Pulmonary artery endothelial cell (primary cell): ENCODE measurements at places on chromosomes 3 and 15.

DNA sequence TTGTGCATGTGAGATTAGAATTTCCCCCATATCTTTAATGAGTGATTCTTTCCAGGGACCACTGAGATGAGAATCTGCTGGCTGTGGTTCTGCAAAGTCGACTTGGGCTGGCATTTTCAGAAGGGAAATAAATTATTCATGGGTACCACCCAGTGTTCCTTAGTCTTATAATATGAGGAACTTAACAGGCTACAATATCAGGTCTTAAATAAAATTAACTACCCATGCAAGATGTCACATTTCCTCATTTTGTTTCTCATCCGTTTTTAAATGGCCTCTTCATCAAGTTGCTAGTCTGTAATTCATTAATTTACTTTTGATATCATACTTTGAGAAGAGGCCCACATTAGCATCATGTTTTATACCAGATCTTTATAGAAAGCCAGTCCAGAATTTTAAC, 58.3 kb upstream of the SKOR1 start:
- DNase-seq: no peak

DNA sequence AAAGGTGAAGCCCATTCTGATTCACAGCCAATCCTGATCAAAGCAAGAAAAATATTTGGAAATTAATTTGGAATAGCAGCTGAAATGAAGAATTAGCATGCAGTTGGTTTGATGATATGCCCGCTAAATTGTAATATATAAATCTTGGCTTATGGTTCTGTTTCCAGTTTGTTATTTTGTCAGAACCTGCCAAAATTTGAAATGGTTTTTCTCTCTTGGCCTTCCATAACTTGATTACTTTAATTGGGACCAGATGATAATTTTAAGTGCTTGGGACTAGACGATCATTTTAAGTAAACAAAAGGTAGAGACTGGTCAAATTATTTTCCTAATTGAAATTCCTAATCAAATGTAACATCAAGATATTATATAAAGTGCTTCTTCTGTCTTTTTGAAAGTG, 842.4 kb downstream of the TBL1XR1 start:
- no peak for DNase-seq

GRCh38 chr3:68123231-68123630, 468.8 kb upstream of the SUCLG2 start:
- no peak for DNase-seq

DNA sequence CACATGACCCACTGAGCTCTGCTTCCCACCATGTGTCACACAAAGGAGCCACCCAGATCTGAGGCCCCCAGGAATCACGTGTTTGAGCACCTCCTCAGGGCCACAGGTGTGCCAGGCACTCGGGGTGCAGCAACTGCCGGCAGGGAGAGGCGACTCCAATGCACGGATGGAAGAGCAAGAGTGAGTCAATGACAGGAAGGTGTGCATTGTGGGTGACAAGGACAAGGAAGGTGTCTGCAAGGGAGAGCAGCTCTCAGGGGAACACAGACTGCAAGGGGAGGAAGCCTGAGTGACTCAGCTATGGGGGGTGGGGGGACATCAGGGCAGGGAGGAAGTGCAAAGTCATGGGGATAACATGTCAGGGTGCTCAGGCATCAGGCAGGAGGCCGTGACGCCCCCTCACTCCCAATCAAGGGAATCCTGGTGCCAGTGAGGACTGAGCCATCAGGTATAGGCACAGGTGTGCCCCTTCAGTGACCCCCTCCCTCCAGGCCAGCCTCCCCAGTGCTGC, 67.4 kb downstream of the NUP210 start:
- DNase-seq: no peak

- no peak for DNase-seq
Measured at GRCh38 chr15:59116141-59116540, 11.2 kb downstream of the CCNB2 start.

DNA sequence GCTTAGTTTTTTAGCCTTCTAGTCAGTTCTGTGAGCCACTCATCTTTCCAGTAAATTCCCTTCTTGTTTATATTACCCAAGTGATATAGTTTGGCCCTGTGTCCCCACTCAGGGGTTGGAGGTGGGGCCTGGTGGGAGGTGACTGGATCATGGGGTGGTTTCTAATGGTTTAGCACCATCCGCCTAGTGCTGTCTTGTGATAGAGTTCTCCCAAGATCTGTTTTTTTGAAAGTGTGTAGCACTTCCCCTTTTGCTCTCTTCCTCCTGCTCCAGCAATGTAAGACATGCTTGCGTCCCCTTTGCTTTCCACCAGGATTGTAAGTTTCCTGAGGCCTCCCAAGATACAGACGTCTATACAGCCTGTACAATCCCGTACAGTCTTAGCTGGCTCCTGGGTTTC, 53.7 kb upstream of the INO80 start:
- DNase-seq: no peak

DNA sequence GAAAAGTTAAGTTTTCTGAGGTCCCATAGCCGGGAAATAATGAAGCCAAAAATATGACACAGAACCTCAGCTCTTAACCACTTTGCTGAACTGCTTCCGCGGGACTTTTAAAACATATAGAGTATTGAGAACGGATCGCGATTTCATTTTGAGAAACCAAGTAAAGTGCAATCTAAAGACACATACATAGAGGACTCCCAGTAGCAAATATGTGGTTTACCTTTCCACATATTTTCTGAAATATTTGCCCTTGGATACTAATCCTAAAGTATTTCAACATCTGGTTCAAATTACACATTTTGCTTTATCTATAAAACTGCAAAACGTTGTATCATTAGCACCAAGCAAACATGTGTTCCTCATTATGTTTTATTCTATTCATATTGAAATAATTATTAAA, 776.5 kb downstream of the ROBO2 start:
- DNase-seq: no peak

DNA sequence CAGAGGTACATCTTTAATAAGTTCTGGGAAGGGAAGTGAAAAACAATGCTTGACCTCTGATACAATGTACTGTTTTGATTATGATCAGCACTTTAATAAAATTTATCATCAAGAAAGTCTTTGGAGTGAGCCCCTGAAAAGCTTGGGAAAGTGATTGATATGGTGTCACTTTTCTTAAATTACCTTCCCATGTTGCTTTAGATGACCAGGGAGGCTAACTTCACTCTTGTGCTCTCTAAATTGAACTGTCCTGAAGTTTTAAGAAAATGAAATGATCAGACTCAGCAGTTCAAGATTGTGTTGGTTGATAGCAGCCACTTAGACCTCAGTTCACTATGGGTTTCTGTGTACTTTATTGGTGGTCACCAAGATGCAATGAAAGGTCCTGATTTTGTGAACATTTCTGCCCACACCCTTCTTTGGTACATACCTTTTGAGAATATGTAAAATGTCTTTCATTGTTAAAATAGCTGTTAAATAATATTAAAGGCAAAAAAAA, 15.7 kb downstream of the TGFBR2 start:
- no peak for DNase-seq

DNA sequence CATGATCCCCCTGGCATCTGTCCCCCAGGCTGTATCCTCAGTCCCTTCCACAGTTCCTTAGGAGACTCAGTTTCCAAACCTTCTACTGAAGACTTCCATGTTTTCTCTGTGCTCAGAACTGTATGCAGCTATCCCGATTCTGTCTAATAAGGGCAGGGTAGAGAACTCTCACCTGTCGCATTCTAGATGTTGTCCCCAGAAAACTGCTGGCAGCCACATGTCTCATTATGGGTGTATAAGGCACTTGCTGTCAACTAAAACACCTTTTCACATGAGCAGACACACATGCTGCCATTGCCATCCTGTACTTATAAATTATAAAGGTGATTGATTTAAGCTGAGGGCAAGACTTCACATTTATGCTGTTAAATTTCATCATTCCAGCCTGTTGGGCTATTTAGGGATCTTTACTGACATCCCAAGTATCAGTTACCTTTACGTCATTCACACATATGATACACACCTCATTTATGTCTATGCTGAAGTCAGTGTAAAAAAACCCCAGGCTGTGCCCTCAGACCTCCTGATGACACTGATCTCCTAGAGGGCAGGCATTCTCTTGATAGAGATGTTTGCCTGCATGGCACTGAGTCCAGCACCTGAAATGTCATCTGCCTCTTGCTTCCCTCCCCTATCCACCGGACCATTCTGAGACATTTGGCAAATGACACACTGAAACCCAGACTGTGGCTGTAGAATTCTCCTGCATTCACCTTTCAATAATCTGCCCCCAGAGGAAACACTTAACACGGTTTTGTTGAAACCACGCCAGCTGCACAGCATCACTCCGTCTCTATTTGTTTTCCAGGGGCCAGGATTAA, 35.8 kb downstream of the BTD start:
- DNase-seq: no peak

DNA sequence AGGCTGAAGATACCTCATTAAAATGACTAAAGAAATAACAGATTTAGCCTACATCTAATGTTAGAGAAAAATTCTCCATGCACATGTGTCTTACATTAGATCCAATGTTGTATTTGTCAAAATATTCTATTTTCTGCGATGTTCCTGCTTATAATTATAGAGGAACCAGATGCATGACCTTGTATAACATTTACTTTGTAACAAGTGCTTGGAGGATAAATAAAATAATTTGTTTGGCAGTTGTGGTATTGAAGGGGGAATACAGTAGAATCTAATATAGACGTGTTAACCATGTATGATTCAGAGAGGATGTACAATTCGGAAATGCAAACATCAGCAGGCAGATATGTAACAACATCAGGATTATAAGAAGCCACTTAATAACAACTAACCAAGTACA, 922.2 kb downstream of the TUSC7 start:
- DNase-seq: no peak

DNA sequence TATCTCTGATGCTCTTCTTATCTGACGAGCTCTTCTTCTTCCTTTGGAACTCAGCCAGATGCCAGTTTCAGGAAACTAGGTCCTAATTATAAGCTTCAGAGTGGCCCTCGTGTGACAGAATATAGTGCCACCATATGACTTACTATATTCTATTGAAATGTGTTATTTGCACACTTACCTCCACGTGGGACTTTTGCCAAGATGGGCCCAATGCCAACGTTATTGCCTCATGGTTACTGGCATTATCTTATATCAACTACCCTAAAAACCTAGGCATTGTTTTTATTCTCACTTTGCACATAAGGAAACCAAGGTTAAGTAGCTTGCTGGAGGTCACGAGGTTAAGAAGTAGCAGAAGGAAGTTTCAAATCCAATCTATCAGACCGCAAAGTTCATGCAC, 71.3 kb upstream of the SLCO3A1 start:
- DNase-seq: no peak

DNA sequence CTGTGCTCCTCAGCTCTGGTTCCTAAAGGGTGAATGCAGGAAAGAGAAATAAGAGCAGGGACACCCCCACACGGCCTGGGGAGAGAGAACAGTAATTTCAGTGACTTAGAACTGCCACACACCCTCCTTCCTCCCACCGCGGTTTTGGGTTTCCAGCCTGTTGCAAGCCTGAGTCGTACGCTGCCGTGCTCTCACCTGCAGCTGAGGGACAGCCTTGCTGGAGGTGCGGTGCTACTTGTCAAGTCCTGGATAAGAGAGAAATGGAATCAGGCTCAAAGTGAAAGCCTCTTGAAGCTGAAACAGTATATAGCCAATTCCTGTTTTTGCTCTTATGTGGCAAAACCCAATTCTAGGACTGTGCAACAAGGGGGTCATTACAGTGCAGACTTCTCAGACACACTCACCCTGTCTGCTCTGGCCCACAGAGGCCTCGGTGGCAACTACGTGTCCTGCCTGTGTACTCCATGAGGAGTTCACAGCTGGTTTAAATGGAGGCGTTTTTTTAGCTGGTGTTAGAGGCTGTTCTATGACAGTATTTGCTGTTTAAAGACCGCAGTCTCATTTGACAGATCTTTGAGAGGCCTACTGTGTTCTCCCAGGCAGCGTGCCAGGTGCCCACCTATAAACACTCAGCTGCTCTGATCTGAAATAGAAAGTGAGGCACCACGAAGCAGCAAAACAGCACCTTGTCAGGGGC, 42.9 kb downstream of the TBC1D2B start:
- DNase-seq: no peak

GRCh38 chr3:29751647-29752314, 470.9 kb downstream of the RBMS3 start:
- DNase-seq: no peak

DNA sequence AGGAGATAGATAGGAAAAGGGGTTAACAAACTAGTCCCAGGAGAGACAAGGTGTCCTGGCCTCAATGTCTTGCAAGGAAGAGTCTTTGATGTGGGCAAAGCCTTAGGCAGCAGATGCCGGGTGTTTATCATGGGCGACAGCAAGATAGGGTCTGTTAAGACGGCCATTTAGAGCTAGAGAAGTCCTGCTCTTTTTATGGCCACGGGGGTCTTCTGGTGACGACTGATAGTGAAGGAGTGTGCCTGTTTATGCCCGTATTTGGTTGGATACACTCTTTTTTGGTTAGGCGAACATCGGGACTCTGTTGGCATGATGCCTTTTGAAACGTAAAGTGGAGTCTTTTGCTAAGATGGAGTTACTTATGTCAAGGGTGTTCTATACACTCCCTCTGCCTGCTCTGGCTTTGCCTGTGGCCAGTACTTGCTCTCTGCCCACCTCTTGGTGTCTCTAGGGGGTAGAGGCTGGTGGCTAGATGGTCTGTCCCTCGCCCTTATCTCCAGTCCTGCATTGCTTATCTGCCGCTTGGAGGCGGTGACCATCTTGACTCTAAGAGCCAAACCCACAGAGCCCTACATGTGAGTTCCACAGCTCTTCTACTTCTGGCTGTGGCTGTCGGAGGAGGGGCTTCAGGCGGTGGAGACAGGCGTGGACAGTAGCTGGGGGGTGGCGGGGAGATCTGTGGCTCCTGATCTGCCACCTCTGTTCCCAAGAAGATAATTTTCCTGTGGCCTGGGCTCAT, 55.8 kb upstream of the ZBTB38 start:
- DNase-seq: no peak

GRCh38 chr3:53166206-53166605, 5.2 kb downstream of the PRKCD start:
- no peak for DNase-seq

- DNase-seq: no peak
Measured at GRCh38 chr3:45151100-45151499, 4.9 kb upstream of the CDCP1 start.

DNA sequence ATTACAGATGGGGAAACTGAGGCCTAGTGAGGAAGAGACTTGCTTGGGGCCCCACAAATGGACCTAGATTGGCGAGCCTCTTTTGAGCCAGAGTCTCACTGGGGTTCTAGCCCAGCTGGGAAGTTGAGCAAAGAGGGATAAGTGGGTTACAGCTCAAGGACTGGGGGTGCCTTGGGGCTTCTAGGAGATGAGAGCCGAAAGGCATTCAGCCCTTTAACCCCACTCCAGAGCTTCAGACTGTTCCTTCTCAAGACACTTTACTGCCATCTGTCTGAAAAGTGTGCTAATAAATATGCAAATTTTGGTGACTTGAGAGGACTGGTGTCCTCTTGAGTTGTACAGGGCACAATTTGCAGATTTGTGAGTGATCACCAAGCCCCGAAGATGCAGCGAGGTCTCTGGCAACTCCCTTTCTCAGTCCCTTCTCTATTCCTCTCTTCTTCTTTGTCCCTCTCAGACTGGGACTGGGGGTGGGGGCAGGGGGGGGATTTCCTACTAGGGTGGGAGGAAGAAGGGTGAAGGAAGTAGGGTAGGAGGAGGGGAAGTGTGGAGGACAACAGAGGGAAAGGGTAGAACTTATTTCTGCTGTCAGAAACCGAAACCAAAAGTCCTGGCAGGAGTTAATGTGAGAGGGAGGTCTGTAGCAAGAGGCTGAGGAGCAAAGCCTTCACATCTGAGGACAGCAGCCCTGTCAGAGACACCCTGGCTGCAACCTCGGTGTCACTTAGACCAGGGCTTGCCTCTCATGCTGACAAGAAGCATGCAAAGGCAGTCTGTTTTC, 16.2 kb upstream of the ANKDD1A start:
- no peak for DNase-seq

GRCh38 chr3:12370758-12371157, 81.9 kb downstream of the PPARG start:
- DNase-seq: peak; percentile 17
